ENCODE measurements at places on chromosomes 5 and 9. TPM values are rescaled to one million over a fixed set of nuclear protein-coding genes. Genes with fewer than 3 reads are reported as not detected.

Gene POU5F2
- 6.5 TPM for total RNA-seq

Gene CYLC2
- 20.5 TPM for total RNA-seq

Gene TTC23L
- 28.2 TPM for total RNA-seq

Gene FRMPD1
- 48.0 TPM for total RNA-seq

Gene WWC1
- 3.7 TPM for total RNA-seq

Gene GIN1
- 16.8 TPM for total RNA-seq

DNA sequence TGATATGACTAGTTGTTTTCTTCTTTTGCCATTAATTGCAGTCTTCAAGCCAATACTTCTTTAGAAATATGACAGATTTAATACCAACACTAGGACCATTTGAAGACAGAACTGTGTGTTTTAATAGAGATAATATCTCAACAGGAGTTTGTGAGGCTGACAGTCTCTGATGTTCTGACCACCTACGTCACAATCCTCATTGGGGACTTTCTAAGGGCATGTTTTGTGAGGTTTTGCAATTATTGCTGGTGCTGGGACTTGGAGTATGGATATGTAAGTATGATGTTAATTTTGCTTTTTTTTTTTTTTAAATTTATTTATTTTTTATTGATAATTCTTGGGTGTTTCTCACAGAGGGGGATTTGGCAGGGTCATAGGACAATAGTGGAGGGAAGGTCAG, 147.6 kb downstream of the ALDH1A1 start:
- no peaks in the 10 kb centered on the region for H3K27me3 ChIP-seq
- no peaks in the 10 kb centered on the region for H3K4me1 ChIP-seq
- DNase-seq, result no peak
- no peak overlapping the region for H3K27ac ChIP-seq
- H3K36me3 ChIP-seq, result no peaks in the 10 kb centered on the region
- H3K4me3 ChIP-seq, result no peak overlapping the region

- H3K27ac ChIP-seq, result no peak overlapping the region
- no peak for DNase-seq
- no peaks in the 10 kb centered on the region for H3K27me3 ChIP-seq
- no peaks in the 10 kb centered on the region for H3K36me3 ChIP-seq
- H3K4me3 ChIP-seq, result no peak overlapping the region
Measured at GRCh38 chr5:98604301-98604700, 169.2 kb upstream of the RGMB start.

DNA sequence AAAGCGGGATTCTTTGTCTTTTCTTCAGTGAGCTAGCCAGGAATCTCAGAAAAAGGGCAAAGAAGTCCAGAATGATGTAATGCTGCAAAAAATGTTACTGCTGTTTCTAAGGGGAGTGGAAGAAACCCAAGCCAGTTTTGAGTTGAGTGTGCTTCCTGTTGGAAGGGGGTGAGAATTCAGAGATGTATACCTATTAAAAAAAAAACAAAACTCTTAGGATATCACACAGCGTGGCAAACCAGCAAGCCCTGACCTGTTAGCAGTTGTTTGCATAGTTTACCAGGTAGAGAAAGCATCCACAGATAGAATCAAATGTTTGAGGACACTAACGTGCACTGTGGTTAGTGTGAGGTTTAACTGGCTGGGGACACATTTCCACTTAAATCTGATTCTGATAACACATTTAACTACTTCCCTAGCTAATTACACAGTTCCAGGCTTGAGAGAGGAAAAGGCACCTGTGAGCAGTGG, 11.4 kb downstream of the BASP1 start:
- no peak overlapping the region for H3K4me3 ChIP-seq
- no peak overlapping the region for H3K27ac ChIP-seq
- H3K27me3 ChIP-seq, result no peaks in the 10 kb centered on the region
- H3K36me3 ChIP-seq, result no peaks in the 10 kb centered on the region

DNA sequence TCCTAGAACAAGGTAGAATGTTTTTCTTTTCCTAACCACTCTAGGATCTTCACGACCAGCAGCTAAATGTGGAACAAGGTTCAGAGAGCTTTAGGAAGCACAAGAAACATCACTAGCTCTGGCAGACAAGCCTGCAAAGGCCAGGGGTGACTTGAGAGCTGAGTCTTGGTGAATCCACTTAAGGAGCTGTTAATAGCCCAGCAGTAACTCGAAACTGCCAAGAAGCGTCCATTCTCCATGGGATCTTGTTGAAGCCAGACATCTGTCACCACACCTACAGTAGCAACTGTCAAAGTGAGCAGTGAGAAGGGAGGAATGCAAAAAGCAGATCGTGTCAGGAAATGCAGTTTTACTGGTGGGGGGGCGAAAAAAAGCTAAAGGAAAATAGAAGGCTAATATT, 87.2 kb downstream of the ATPSCKMT start:
- no peak overlapping the region for H3K27ac ChIP-seq
- no peaks in the 10 kb centered on the region for H3K36me3 ChIP-seq
- H3K4me1 ChIP-seq, result no peaks in the 10 kb centered on the region
- H3K27me3 ChIP-seq, result no peaks in the 10 kb centered on the region
- H3K4me3 ChIP-seq, result no peak overlapping the region

DNA sequence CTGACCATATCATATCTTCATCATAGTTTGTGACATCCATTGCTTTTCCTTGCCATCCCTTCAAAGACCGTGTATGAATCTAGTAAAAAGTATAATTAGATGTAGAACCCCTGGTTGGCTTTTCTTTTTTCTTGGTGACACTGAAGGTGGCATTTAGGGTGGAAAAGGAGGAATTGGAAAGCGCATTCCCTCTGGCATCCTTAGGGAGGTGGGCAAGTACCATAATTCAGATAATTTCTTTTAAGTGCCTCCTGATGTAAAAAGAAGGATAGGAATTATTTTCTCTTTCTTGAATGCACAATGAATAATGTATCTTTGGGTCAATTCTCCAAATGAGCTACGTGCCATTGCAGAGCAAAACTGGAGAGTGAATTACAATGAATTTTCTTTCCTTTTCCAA, 73.2 kb upstream of the SMARCA2 start:
- no peak for DNase-seq
- H3K36me3 ChIP-seq, result no peaks in the 10 kb centered on the region
- no peak overlapping the region for H3K4me3 ChIP-seq
- H3K4me1 ChIP-seq, result no peaks in the 10 kb centered on the region
- no peaks in the 10 kb centered on the region for H3K27me3 ChIP-seq
- H3K27ac ChIP-seq, result no peak overlapping the region

- DNase-seq, result no peak
- no peak overlapping the region for H3K27ac ChIP-seq
- H3K27me3 ChIP-seq, result no peaks in the 10 kb centered on the region
- H3K36me3 ChIP-seq, result no peaks in the 10 kb centered on the region
- no peaks in the 10 kb centered on the region for H3K4me1 ChIP-seq
Measured at GRCh38 chr5:108003178-108003577, 332.4 kb upstream of the EFNA5 start.

DNA sequence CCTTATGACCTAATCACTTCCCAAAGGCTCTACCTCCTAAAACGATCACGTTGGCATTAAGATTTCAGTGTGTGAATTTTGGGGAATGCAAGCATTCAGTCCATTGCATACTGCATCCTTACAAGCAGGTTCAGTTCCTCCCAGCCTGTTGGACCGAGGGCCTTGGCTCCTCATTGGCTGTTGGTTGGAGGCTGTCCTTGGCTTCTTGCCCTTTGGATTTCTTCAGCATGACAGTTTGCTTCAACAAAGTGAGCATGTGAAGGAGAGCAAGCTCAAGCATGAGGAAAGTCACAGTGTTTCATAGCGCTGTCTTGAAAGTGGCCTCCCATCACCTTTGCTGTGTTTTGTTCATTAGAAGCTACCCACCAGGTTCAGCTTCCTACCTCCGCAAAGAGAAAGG, 109.5 kb downstream of the GADD45G start:
- H3K4me1 ChIP-seq, result peaks cover 5% of the 10 kb centered on the region
- H3K27me3 ChIP-seq, result no peaks in the 10 kb centered on the region
- no peaks in the 10 kb centered on the region for H3K36me3 ChIP-seq
- peak; percentile 55 for DNase-seq

DNA sequence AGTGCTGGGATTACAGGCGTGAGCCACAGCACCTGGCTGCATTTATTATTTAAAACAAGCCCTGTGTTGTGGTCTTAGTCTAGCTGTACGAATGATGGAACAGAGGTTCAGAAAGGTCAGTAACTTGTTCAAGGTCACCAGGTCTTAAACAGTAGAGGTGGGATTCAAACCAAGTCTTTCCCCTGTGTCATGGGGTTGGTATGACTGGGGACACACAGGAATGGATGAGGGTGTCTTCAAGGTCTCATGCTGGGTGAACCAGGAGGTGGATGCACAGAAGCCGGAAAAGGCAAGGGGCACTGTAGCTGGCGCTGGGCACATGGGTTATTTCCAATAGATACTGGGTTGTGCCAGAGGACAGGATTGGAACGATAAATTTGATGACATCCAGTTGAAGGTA, 32.2 kb upstream of the TJP2 start:
- peaks cover 7% of the 10 kb centered on the region for H3K4me1 ChIP-seq
- H3K27ac ChIP-seq, result no peak overlapping the region
- no peak overlapping the region for H3K4me3 ChIP-seq
- H3K36me3 ChIP-seq, result no peaks in the 10 kb centered on the region
- no peak for DNase-seq

GRCh38 chr5:132737982-132738681, 786 bp upstream of the KIF3A start:
- DNase-seq, result no peak
- H3K4me1 ChIP-seq, result peaks cover 7% of the 10 kb centered on the region

- H3K27ac ChIP-seq, result no peak overlapping the region
- H3K27me3 ChIP-seq, result no peaks in the 10 kb centered on the region
- no peaks in the 10 kb centered on the region for H3K4me1 ChIP-seq
- H3K4me3 ChIP-seq, result no peak overlapping the region
- H3K36me3 ChIP-seq, result no peaks in the 10 kb centered on the region
- DNase-seq, result no peak
Measured at GRCh38 chr5:107025712-107026497, 644.8 kb downstream of the EFNA5 start.

- H3K27me3 ChIP-seq, result no peaks in the 10 kb centered on the region
- H3K36me3 ChIP-seq, result no peaks in the 10 kb centered on the region
- no peak overlapping the region for H3K4me3 ChIP-seq
- H3K4me1 ChIP-seq, result no peaks in the 10 kb centered on the region
Measured at GRCh38 chr9:75845806-75846205, 44.7 kb upstream of the PCSK5 start.

DNA sequence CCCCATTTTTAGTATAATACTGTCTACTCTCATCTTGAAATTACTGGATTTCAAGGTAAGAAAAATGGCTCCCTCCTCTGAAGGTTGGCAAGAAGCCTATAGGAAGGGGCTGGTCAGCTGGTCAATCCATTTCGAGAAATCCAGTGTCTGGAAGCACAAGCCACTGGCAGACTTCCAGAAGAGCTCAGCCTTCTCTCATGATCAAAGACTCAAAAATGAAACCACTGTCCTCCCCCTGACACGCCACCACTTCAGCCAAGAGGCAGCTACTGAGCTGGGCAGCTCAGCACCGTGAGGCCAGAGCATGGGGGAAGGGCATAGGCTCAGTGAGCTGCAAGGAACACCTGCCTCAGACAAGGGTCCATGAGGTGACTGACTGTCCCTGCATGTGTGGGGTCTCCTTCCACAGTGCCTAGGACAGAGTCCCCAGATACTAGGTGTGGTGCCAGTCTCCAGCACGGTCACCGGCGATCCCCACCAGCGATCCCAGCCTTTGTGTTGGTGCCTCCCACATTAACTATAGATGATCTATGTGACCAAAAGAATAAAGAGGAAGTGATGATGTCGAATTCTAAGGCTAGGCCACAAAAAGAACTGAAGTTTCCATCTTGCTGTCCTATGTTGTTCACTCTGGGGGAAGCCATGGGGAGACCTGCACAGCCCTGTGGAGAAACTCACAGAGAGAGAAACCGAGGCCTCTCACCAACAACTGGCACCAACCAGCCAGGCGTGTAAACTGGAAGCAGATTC, 100.1 kb upstream of the LRRTM2 start:
- no peaks in the 10 kb centered on the region for H3K36me3 ChIP-seq
- peak overlapping the region; percentile 70 for H3K27ac ChIP-seq
- peak; percentile 92 for DNase-seq

DNA sequence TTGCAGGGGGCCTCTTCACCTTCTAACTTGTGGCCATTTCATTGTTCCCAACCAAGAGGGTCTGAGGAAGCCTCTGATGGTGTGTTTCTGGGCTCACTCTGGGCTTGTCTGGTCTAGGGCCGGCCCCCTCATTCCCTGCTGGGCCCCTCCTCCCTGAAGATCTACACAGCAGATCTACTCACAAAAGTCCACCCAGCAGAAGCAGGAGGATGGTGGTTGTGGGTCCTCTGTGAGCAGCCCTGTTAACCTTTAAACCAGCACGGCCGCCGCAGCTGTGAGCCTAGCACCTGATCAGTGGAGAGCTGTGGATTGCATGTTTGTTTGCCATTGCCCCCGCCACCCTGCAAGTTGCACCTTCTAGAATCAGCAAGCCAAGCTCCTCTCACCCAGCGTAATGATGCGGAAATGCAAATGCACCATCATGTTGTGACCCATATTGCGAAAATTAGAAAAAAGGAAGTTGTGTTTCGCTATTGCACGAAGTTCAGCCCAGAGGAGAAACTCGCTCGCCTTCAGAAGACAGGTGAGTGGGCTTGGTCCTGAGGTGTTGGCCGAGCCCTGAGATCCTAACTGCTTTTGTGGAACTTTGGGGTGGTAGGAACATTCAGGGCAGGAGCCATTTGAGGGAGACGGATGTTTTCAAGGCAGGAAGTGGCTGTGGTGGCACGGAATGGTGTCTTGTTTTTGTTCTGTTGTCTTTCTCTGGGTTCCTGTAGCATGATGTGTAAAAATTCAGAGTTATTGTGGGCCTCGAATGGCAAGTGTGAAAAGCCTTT, 16.7 kb downstream of the FGD3 start:
- H3K27ac ChIP-seq, result no peak overlapping the region
- H3K36me3 ChIP-seq, result no peaks in the 10 kb centered on the region
- H3K4me1 ChIP-seq, result no peaks in the 10 kb centered on the region
- no peak for DNase-seq

DNA sequence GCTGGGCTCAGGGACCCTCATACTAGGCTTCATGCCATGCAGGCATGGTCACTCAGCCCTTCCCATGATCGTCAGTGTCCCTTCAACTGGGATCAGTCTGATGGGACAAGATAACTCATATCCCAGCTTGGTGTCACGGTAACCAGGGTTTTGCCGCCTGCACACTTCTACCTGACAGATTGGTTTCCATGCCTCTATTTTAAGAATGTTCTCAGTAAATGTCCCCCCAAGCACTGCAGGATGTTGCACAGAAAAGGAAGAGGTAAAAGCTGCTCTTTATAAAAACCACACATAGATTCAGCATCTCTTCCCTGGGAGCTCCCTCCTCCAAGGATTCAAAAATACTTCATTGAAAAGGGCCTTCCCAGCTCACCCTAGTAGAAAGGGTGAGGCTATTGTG, 56.1 kb downstream of the SLIT3 start:
- H3K27ac ChIP-seq, result no peak overlapping the region
- peaks cover 6% of the 10 kb centered on the region for H3K4me1 ChIP-seq
- no peak for DNase-seq
- H3K4me3 ChIP-seq, result no peak overlapping the region
- H3K27me3 ChIP-seq, result no peaks in the 10 kb centered on the region
